ENCODE measurements at places on chromosomes 5 and 9.

GRCh38 chr5:112367400-112367799, 51.7 kb downstream of the EPB41L4A start:
- DNase-seq: no peak

DNA sequence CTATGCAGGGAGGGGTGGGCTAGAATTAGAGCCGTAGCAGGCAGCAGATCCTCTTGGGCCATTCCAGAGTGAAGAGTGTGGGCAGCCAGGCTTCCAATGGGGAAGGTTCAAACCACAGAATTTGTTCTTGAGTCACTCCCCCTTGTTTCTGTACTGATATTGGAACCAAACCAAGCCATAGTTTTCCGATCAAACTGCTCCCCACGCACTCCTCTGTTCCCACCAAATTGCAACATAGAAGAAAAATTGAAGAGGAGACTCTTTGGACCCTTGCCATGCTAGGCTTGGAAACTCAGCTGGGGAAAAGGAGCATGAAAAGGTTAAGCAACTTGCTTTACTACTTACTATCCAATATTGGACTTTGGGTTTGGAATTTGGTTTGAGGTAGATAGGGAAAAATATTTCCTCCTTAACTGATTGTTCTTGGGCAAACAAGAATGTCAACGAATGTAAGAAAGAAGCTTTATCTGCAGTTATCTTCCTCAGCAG, 165.8 kb upstream of the NR3C1 start:
- no peak for DNase-seq

- no peak for DNase-seq
Observed at GRCh38 chr5:149007174-149007573, 55.7 kb downstream of the SH3TC2 start.

- DNase-seq: no peak
Observed at GRCh38 chr9:87405677-87406542, 91.8 kb upstream of the DAPK1 start.

Measured in NAMALWA (cell line).